ENCODE measurements at places on chromosomes 12 and 14.
A peak's percentile ranks its signal among the peaks of the same experiment; 100 is the strongest.

- DNase-seq: no peak
Measured at GRCh38 chr14:105748204-105748578, 221.8 kb downstream of the TMEM121 start.

DNA sequence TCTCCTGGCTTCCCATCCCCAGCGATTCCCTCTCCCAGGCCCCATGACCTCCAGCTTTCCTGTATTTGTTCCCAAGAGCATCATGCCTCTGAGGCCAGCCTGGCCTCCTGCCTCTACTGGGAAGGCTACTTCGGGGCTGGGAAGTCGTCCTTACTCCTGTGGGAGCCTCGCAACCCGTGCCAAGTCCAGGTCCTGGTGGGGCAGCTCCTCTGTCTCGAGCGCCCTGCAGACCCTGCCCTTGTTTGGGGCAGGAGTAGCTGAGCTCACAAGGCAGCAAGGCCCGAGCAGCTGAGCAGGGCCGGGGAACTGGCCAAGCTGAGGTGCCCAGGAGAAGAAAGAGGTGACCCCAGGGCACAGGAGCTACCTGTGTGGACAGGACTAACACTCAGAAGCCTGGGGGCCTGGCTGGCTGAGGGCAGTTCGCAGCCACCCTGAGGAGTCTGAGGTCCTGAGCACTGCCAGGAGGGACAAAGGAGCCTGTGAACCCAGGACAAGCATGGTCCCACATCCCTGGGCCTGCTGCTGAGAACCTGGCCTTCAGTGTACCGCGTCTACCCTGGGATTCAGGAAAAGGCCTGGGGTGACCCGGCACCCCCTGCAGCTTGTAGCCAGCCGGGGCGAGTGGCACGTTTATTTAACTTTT, 14.3 kb downstream of the C12orf43 start:
- DNase-seq: no peak

DNA sequence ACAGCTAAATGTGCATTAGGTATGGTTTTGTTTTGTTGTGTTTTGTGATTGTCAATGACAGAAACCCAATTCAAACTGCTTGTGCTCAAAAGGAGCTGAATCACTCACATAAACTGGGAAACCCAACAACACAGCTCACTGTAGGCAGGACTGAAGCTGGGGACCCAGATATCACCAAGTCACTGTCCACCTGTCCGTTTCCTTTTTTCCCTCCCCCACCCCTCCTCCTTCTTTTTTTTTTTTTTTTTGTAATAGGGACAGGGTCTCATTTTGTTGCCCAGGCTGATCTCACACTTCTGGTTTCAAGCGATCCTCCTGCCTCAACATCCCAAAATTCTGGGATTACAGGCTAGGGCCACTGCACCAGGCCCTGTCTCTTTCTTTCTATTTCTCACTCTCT, 6.9 kb upstream of the SLC11A2 start:
- DNase-seq: no peak

DNA sequence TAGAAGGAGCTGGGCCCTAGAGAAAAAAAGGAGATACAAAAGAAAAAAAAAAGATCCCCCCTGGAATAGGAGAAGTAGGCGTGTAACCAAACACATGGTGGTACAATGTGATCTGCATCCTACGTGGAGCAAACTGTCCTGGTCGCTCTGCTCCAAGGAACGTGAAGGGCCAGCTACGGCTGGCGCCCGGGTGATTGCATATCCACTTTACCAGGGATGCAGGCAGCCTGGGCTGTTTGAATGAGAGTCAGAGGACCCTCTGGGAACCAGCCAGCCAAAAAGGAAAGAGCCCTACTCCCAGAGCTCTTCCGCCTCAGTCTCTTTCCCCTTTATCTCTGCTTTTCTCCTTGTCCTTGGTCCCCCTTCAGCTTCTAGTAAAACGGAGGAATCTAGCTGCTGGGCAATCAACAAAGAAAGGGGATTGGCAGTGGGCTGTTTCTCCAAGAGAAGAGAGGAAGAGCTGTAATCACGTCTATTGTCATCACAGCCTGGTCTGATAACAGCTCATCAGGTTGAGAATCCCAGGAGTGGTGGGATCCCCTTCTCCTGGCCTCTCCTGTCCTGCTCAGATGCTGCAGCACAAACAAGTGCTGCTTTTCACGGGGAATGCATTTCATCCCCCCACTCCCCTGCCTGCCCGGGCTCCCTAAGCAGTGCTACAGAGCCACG, 156.0 kb downstream of the ADCK1 start:
- DNase-seq: no peak

- no peak for DNase-seq
Measured at GRCh38 chr12:11710906-11711305, 61.4 kb downstream of the ETV6 start.

DNA sequence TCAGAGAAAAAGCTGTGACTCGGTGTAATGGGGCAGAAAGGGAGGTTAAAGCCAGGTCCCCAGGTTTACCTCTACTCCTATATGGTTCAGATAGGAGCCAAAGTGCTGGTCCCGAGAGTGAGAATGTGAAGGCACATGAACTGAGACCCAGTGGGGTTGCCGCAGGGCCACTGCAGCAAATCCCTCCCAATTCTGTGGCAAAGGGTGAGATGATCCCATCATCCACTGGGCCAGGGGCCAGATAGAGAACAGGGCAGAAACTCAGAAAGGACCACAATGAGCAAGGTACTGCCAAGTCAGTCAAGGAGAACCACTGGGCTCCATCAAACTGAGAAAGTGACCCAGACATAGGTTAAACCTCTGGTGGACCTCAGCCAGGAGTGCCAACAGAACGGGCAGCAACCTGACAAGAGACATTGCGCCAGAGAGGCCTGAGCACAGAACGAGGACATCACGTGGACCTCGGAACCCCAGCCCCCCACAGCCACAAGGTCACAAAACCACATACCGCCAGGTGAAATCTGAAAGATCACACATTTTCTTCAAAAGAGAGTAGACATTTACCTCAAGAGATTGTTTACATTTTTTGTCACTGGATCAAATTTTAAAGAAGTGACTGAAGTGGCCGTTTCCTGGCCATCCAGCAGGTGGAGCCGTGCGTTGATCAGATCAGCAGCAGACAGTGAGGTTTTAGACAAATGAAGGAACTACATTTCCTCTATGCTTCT, 20.5 kb upstream of the ITPR2 start:
- DNase-seq: peak; percentile 70

- no peak for DNase-seq
Measured at GRCh38 chr14:50333014-50333509, 20.9 kb downstream of the DMAC2L start.

- DNase-seq: no peak
Measured at GRCh38 chr12:21026302-21026701, 104.7 kb upstream of the SLCO1B1 start.

GRCh38 chr12:86435053-86435452, 178.9 kb upstream of the MGAT4C start:
- DNase-seq: no peak

DNA sequence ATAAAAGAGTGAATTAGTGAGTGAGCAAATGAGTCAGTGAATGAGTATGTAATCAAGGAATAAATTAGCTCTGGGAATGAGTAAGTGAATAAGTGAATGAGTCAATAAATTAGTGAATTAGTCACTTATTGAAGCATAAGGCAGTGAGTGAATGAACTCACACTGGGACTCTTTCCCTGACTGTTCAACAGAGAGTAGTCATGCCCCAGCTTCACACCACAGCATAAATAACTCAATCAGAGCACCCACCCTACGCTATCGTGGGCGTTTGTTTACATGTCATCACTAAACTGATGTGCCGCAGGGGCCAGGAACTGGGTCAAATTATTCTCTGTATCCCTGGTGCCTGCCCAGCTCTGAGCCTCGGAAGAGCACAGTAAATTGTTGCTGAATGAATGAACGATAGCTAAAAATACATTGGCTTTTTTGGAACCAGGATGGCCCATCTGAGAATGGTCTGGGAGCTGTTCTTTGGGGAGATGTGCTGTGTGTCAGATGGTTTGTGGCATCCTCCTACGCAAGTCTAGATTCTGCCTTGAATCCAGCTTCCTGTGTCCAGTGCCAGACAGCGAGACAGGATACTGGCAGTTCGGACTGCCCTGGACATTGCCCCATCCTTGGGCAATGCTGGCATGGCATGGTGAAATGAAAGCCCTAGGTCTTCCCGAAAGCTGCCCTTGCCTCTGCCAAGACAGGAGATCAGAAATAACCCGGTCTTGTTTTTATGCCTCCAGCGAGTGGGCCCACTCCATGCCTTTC, 98.0 kb upstream of the RTL1 start:
- DNase-seq: no peak

DNA sequence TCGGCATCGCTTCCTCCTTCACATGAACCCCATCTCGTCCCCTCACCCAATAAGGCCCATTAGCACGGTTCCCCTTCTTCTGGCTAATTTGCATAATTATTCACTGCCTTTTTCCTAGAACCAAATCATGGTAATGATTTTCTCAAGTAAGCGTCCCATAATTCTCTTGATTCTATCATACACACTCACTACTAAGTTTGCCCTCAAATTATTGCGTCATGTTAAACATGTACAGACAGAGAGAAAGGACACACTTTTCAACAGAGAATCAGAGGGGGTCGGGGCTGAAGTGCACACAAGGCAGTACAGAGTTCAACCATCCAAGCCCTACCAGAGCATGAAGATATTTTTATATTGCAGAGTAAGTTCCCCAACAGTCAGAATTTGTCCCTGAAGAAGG, 256.6 kb downstream of the FOXN3 start:
- DNase-seq: no peak

- DNase-seq: no peak
Measured at GRCh38 chr12:116382686-116383530, 105.4 kb upstream of the MED13L start.

GRCh38 chr14:95555053-95555452, 20.2 kb downstream of the GLRX5 start:
- no peak for DNase-seq

DNA sequence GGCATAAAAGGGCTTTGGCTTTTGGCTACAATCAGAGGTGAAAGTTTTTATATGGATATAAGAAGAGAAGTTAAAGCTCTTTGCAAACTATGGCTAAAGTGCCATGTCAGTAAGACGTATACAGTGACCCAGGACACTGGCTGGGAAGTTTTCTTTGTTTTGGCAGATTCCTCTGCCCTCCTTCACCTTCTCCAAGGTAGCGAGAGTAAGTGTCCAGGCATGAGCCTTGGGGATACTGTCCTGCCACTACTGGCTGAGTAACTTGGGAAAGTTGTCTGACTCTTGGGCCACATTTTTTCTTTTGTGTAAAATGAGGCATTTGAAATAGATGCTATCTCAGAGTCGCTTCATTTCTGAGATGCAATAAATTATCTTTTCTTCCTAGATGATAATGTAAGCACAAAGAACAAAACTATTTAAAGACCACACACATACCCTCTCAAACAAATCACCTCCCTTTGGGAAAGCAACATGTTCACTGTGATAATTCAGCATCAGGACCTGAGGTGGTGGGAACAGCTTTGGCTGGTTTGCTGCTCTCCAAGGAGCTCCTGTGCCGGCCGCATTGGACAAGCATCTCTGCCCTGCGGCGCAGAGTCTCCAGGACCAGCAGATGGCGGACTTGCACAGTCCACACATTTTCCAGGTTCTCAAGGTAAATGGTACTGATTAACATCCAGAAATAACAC, 106.3 kb downstream of the PTCSC3 start:
- no peak for DNase-seq

GRCh38 chr12:63276537-63277365, 125.8 kb upstream of the AVPR1A start:
- no peak for DNase-seq

GRCh38 chr12:168763-169525, 45.0 kb downstream of the SLC6A12 start:
- DNase-seq: no peak

- DNase-seq: no peak
Measured at GRCh38 chr12:66066137-66066928, 64.2 kb downstream of the LLPH start.

- DNase-seq: no peak
Measured at GRCh38 chr12:120759591-120760348, 34.1 kb downstream of the ACADS start.

DNA sequence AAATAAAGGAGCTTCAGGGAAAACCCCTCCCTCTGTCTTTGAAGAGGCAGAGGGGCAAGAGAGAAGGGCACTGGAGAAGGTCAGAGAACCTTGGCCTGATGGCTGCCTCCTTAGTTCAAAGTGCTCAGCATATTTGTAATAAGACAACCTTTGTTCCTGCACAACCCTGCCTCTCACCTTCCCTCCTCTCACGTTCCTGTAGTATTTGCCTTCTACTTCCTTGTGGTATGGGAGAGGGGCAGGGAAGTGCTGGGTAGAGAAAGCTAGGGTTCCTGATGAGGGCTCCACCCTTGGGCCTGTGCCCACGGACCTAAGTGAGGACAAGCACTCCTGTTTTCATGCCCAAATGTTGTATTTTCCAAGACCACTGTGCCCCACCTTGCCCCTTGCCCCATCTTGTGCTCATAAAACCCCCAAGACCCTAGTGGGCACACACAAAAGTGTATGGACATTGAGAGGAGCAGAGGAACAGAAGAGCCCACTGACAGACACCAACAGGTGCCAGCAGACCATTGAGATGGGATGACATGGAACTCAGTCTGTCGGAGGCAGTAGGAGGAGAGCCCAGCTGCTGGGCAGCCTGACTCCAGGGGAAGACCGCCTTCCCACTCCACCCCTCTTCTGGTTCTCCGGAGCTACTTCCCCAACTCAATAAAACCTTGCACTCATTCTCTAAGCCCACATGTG, 261.5 kb upstream of the CCDC196 start:
- no peak for DNase-seq

- DNase-seq: no peak
Measured at GRCh38 chr12:115964214-115964613, 313.3 kb downstream of the MED13L start.

DNA sequence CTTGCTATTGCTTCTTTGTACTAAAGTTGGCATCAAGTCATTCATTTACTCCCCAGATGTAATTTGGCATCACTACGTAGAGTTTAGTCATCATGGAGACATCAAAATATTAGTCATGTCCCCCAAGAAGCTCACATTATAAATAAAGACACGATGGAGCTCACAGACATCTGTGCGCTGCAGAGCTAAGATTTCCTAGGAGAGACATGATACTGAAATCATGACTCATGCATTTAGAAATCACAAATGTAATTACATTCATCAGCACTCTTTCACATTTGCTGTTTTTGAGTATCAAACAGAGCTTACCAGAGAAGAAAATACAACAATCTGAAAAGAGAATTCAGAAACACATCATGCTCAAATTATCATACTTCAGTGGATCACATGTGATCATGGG, 169.8 kb downstream of the LRIG3 start:
- no peak for DNase-seq

DNA sequence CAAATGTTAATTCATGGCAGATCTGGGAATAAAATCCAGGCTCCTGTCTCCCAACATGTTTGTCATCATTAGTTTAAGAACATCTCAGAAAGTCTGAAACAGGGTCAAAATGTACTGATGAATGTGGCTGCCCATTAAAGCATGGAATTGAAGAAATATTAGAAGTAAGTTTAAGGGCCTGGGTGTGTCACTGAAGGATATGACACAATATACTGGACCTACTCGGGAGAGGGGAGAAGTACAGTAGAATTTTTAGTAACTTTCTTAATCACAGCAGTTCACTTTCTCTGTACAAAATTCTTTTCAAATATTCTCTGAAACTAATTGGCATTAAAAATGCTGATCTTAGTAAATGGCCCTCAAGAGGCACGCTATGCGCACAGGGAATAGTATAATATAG, 185.5 kb downstream of the ETV6 start:
- no peak for DNase-seq

All from CD4-positive, alpha-beta T cell treated with Interleukin-6 at 100 ng/mL for 8 hours (primary cell).